ENCODE measurements at places on chromosomes 12 and 14.

- peak; percentile 97 for DNase-seq
Measured at GRCh38 chr12:120528861-120529525, at the start of gene COQ5. Gene COQ5 (minus strand): TSS chr12:120529158. CDS start chr12:120529141, 17 bp downstream.

GRCh38 chr14:103871596-103872480 is 24.5 kb upstream of the PPP1R13B start:
- peak; percentile 54 for DNase-seq

DNA sequence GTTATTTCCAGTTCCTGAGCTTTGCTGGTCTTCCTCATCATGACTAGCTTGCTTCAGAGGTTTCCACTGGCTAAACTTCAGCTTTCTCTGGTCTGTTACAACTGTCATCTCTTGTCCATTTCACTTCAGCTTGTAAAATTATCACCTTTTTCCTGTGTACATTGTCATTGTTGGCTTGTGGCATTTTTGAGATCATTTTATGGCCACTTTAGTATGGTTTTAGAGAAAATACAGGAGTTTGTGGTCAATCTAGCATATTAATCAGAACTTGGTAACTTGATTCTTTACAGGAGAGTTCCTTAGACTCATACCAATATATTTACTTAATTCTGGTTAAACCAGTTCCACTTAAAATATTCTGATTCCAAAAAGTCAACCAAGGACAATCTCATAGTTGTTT is 235.9 kb upstream of the KITLG start:
- no peak for DNase-seq

DNA sequence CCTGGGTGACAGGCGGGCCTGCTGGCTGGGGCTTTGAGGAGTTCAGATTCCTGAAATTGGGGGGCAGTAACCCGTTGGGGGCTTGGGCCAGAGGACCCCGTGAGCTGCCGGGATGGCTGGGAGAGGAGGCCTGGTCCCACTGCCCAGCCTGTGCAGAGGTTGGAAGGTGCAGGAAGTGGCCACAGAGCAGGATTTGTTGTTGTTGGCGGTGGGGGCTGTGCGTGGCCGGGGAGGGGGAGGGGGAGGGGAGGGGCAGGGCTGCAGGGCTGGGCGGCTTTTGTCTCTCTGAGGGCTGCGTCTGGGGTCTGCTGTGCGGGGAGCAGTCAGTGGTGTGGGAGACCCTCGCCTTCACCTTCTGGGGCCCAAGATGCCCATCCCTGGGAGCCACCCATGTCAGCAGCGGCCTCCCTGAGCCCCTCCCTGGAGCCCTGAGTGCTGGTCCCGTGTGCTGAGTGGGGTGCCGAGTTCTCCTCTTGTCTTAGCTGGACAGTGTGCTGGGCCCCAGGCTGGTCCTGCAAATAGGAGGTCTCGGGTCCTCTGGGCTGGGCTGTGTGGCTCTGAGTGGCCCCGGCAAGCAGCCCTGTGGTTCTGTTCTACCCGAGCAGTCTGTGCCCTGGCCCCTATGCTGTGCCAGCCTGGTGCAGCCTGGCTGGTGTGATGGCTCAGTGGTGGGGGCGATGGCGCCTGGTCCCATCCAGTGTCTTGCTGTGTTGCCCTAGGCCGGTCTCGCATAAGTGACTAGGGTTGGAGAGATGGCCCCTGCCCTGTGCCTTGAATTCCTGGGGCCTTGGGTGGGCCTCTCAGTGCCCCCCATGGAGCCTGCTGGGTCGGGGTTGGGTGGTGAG is 10.3 kb downstream of the KIF26A start:
- DNase-seq = peak; percentile 65

DNA sequence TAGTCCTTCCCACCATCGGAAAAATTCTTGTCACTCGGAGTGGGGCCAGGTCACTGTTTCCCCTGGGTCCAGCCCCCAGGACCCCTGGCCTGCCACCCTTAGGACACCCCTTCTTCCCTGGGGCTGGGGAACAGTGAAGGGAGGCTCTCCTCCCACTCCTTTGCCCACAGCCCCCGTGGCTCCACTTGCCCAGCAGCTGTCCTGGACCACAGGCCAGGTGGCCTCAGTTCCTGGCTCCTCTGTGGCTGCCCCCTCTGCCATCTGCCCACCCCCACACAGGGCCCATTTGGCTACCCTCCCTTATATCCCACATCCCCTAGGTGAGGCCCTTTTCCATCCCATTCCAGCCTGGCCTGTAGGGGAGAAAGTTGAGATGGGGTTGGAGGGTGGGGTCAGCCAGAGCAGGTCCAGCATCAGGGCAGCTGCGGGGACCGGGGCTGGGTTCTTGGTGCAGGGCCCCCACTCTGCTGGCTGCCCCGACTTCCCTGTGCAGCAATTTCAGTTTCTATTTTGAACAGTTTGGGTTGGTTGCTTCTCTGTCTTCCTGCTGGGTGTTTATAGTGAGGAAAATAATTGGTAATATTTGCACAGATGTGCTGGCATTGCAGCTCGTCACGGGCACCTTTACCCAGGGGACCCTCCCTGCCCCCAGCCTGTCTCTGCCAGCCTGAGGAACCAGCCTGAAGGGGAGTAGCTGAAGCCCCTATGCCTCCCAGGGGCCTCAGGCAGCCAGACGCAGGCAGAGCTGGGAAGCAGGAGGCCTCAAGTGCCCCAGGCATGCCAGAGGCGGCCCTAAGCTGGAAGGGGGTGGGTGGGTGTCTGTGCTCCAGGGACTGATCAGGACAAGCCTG is 23.4 kb downstream of the SYNDIG1L start:
- DNase-seq = no peak

DNA sequence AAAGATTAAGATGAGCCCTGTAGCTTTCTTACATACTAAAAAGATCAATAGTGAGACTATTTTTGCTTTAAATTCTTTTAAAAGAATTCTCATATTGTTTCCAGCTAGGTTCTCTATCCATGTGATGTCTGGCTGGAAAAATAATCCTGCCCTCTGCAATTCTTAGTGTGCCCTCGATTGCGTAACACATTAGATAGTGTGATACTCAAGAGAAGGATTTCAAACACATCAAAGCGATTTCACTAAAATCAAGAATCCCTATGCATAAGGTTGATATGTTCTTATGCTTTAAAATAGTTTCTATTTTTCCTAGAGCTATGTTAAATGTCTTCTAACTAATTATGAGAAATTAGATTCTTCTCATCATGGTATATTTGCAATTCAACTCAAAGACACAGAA is 127.3 kb upstream of the PLEKHA5 start:
- DNase-seq = no peak

GRCh38 chr12:6327229-6328041 is 14.4 kb downstream of the TNFRSF1A start:
- DNase-seq = no peak

DNA sequence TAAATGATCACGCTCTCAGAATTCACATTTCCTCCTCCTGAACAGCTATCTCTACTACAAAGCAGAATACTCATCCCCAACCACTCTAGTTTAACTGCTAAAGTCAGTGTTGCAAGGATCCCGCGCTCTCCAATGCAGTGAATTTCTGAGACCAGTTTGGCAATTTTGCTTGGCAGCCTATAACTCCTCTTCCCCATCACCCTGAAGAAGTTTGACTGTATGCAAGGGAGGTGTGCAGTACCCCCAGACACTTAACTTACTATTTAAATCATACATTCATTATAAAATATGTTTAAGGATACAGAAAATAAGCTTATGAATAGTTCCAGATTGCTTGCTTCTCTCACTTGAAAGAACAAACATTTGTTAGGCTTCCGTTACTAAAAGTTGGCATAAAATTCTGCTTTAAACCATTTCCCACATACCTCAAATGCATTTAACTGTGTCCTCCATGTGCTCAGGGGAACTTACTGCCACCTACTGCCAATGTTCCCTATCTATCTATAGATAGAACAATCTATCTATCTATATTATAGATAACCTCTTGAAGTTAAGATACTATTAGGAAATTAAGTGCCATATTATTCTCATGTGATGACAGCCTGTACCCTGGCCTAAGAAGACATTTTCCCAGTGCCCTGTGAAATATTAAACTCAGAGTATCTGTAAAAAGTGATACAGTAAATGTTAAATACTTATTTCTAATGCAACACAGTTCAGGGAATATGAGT is 2.4 kb downstream of the LGR5 start:
- DNase-seq = no peak

DNA sequence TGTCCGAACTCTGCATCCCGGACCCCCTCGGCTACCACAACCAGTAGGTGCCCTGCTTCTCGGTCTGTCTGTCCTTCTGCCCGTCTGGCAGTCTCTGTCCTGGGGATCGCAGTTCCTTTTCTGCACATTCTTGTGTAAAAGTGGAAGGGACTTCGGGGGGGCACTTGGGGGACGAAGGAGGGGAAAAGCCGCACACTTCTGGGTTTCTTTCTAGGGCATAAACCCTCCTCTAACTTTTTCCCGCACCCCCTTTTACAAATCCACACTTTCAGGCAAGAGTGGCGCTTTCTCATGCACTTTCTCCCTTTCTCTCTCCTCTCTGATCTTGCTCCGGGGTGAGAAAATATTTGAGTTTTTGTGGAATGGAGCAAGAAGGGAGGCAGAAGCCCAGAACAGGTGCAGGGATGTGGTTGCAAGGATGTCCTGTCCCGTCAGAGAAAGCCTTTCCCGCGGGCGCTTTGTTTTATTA is 506 bp downstream of the ESRRB start:
- no peak for DNase-seq

DNA sequence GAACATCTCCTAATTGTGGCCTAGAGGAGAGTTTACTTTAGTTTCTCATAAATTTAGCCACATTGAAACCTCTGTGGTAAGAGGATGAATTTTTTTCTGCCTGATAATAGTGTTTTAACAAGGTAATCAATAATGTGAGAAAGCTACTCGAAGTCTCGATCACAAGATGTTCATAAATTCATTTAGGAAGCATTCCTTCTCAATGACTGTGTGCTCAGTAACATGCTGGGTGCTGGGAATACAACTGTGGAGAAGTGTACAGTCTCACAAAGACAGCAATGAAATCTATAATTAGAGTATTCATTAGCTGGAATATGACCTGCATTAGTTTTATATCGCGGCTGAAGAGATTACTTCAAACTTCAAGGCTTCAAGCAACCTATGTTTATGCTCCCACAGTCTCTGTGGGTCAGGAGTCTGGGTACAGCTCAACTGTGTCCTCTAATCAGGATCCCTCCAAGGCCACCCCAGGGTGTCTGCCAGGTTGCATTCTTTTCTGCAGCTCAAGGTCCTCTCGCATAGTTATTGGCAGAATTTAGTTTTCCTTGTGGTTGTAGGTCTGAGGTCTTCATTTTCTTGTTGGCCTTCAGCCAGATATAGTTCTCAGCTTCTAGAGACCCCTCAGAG is 167.6 kb downstream of the ANO4 start:
- DNase-seq = no peak

DNA sequence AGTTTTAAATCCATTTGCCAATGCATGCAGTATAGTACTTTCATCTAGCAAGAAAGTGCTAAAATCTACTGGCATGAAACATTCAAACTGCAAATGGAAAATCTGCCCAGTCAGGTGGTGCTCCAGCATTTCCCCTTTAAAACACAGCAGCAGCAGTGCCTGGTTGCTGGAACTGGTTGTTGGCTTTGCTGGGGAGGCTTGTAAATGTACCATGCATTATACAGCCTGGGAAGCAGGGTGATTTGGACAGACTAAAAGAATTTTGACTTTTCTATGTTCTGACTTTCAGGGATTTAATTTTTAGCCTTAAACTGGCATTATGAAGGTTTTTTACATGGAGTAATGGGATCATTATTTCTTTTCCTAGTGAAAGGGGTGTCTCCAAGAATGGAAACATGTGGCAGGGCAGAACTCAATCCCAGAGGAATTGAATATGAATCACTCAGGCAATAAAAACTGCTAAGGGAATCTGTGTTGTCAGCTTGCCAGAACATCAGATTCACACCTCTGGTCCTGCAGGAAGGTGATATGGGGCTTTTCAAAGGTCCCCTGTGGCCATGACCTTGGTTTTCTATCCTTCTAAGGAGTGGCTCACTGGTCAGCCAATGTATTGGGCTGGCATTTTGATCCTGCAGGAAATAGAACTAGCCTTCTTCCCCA is 9.0 kb upstream of the PAX9 start:
- no peak for DNase-seq

GRCh38 chr12:69338120-69338859 is 9.9 kb upstream of the LYZ start:
- no peak for DNase-seq

- DNase-seq = peak; percentile 25
Measured at GRCh38 chr14:69317102-69317755, 57.3 kb downstream of the GALNT16 start.

DNA sequence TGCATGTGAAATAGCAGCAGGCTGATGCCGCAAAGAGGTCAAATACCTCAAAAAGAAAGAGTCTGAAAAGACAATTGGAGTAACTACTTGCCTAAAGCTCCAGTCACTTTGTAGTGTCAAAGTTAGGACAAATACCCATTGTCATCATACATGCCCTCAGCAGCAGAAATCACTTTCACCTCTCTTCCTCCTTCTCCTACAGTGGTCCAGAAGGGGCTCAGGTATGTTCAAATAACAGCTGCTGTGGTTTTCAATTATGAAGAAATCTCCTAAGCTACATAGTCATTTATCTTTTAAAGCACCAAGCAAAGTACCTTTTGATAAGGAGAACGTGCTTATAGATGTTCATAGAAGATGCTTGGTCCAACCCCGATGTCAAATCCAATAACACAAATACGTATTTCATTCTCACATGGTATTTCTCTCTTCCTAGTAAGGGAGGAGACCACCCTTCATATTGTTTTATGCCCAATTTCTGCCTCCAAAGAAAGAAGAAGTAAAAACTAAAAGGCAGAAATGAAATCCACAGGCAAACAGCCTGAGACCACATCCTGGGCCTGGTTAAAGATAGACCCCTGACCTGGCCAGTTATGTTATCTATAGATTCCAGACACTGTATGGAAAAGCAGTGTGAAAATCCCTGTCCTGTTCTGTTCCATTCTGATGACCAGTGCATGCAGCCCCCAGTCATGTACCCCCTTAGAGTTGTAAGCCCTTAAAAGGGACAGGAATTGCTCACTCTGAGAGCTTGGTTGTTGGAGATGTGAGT is 23.7 kb downstream of the GYS2 start:
- no peak for DNase-seq

DNA sequence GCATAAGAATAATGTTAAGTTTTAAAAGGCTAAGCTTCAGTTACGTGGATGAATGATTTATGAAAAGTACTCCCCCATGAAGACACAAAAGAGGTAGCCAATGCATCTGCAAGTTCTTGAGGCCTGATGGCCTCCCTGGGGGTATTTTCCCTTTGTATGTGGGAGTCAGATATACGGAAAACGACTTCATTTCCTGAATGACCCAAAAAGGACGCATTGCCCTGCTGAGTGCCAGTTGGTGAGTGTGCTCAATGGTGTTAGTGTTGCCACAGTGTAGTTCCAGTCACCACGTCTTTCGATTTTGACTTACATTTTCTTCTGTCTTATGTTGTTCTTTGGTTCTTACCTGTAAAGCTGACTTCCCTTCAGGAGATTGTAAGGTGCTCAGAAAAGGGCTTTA is 8.0 kb downstream of the ETV6 start:
- no peak for DNase-seq

Measured in kidney (tissue), 22 donors.